ENCODE measurements at places on chromosomes 1 and 21.

DNA sequence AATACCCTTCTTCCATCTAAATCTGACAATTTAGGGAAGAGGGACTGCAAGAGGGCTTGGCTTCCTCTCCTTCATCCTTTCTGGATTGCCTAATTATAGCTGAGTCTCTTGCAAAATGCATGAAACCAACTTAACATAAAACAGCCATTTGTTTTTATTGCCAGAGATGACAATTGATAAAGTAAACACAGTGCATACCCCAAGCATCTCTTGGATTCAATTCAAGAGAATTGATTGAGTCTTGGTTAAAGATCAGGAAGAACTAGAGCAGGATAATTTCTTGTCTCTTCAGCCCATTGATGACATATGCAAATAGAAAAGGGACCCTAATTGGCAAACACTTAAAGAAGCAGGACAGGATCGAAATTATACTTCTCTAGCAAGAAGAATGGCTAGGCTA is 617.1 kb upstream of the PTBP2 start:
- no peak for DNase-seq

DNA sequence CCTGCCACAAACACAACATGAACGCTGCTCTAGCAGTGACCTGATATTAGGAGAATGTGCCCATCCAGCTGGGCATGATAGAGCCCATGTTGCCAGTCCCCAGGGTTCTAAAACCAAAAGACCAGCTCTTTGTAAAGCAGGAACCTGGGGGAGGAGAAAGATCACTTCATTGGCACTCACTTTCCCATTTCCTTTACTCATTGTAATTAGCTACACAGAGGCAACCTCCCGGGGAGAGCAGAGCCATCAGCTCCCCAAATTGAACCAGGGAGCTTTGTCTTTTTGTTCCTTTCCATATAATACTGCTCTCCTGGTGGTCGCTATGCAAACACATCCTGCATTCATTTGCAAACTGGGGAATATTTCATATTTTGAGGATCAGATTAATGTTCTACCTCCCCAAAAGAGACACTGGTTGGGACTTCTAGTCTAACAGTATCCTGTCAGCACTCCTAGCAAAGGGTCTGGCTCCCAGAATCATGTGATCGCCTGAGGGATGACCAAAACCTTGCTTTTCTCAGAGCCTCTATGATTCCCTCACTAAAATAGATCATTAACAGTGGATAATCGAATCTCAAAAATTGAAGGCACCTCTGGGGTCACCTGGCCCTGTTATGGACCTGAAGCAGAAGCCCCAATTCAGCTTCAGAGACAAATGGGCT is 76.7 kb upstream of the CD1D start:
- no peak for DNase-seq

- DNase-seq: no peak
These were observed 332.5 kb downstream of the AMY1C start for GRCh38 chr1:104082221-104082620.

GRCh38 chr1:29309075-29309474 is 72.8 kb downstream of the PTPRU start:
- no peak for DNase-seq

DNA sequence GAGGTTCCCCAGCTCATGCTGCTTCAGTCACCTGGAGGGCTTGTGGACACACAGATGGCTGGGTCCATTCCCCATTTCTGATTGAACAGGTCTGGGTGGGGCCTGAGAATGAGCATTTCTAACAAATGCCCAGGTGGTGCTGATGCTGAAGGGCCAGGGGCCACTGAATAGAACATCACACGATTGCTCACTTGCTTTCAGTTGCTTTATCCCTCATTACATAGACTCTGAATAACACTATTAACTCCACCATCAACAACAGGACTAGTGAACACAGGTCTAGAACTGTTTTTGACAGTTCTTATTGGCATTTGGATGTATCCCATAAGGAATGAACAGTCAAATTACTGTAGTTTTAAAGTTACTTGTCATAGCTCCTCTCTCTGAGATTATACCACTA is 12.1 kb downstream of the TRAPPC10 start:
- DNase-seq: no peak

DNA sequence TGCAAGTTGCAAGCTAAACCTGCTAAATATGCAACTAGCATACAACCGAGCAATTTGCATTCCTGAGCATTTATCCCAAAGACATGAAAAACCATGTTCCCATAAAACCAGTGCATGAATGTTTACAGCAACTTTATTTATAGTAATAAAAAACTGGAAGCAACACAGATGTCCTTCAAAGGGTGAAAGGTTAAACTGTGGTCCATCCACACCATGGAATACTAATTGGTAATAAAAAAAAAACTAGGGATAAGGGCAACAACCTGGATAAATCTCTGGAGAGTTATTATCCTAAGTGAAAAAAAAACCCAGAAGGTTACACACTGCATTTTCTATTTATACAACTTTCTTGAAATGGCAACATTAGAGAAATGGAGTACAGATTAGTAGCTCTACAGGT is 474.1 kb downstream of the SMYD3 start:
- DNase-seq: no peak

DNA sequence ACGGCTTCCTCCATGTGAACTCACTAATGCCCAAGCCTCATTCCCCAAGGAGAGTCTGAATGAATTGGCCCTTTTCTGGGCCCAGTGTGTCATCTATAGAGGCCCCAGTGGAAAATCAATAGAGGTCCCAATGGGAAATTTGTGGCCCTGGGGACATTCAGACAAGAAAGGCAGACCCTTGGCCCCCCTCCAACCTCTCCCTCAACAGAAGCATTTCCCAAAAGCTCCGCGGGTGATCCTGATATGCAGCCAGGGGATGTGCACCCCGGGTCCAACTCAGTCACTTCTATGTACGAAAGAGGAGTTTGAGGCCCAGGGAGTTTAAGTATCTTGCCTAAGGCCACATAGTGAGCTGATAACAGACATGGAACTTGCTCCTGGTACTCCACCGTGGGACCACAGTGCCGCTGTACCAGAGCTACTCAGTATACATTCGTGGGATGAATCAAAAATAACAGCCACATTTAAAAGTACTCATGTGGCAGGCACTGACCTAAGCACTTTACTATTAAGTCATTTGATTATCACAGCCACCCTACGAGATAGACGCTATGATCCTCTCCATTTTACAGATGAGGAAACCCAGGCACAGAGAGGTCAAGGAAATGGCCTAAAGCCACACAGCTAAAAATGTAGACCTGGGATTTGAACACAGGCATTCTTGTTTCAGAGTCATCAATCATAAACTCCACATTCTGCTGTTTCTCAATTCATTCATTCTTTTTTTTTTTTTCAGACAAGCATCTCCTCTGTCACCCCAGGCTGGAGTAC is 8.5 kb downstream of the EPHA2 start:
- no peak for DNase-seq

GRCh38 chr1:2643414-2644077 is 10.7 kb upstream of the MMEL1 start:
- no peak for DNase-seq

GRCh38 chr1:219523411-219523810 is 89.5 kb downstream of the ZC3H11B start:
- DNase-seq: no peak

GRCh38 chr1:218377143-218377660 is 32.1 kb downstream of the TGFB2 start:
- DNase-seq: peak; percentile 91

DNA sequence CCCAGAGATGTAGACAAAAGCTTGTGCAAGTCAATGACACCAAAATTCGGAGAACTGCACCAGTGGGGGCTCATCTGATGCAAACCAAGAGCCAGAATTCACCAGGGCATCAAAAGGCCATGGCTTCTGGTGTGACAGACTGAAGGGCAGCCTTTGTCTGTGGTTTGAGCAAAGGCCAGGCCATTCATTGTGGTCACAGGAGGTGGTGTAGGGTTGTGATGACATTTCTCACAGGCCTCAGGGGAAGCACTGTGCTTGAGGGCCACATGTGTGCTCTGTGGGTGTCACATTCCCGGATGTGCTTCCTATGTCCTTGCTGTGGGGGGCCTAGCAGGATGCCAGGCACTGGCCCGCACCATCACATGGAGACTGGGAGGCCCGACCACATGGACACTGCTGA is 22.5 kb upstream of the KCNE1 start:
- DNase-seq: no peak

DNA sequence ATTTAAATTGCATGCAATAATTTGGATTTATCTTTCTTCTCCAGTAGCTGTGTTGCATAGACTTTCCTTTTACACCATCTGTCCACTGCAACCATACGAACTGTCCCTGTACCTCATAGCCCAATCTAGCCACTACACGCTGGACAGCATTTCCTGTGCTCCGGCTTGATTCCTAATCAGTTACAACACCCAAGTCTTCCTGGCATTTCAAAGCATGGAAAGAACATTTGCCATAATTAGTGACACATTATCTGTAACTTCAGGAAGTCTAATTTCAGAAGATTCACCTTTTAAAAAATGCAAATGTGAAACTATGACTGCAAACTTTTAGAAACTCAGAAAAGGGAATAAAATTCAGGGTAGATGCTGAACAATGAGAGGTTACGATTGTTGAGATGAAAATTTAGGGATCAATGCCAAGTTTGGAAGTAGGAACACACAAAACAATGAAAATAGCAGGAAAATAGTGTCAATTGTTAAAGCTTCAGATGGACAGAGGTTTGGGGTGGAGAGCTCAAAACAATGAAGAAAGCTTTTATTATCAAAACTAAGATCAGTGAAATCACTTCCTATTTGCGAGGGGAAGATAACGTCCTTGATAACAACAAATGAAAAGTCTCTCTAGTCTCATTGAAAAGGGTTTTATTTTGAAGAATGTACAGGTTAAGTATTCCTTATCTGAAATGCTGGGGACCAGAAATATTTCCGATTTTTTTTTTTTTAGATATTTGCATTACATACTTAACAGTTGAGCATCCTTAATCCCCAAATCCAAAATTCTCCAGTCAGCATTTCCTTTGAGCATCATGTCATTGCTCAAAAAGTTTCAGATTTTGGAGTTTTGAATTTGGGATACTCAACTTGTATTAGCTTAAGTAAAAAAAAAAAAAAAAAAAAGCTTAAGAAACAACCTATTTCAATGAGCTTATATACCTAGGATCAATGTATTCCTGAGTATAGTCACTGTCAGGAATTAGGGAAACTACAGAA is 107.3 kb downstream of the FNBP1L start:
- DNase-seq: no peak

GRCh38 chr1:67535474-67535873 is 105.3 kb upstream of the SERBP1 start:
- DNase-seq: no peak

DNA sequence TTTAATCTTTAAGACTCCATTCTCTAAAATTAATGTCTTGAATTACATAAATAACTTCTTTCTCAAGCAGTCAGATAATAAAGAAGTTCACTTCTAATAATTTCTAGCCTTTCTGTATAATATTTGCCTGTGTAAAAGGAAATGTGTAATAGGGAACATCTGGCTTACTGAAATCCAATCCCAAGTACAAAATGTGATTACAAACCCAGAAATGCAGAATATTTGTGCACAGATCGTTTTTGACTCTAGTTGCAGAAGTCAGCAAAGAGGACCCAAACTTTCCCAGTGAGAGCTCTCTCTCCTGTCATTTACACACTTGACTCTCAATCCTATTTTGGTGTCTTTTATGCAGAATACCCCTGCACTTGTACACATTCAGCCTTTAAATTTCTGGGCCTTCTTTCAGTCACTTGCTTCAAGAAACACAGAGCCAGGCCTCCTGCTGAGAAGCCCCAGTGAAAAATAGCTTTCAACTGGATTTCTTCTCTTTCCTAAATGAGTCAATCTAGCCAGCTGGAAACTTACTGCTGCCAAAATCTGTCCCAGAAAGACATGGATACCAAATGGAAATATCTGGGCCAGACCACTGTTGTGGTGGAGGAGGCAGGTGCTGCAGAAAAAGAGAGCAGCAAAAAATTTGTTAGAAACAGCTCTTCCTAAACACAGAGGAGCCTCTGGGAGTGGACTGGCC is 68.5 kb upstream of the ADAM30 start:
- no peak for DNase-seq

DNA sequence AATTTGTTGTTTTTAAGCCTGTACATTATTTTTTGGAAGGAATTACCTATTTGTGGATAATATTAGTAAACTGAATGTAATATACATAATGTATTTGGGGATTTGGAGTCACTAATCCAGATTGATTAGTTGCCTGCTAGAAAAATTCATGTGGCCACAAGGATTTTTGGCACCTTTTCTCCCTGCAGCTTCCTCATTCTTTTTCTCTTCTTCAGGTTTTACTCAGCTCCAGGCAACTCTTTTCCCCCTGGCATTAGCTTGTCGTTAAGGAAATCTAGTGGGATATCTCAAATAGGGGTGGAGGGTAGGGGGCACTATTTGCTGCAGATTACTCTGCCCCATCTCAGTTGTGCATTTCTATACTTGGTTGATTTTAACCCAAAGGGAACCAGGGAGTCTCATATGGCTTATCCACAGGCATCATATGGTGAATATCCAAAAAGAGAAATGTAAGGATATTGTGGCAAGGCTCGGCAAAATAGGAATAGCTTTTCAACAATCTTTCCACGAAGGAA is 203.1 kb downstream of the NFIA start:
- no peak for DNase-seq

DNA sequence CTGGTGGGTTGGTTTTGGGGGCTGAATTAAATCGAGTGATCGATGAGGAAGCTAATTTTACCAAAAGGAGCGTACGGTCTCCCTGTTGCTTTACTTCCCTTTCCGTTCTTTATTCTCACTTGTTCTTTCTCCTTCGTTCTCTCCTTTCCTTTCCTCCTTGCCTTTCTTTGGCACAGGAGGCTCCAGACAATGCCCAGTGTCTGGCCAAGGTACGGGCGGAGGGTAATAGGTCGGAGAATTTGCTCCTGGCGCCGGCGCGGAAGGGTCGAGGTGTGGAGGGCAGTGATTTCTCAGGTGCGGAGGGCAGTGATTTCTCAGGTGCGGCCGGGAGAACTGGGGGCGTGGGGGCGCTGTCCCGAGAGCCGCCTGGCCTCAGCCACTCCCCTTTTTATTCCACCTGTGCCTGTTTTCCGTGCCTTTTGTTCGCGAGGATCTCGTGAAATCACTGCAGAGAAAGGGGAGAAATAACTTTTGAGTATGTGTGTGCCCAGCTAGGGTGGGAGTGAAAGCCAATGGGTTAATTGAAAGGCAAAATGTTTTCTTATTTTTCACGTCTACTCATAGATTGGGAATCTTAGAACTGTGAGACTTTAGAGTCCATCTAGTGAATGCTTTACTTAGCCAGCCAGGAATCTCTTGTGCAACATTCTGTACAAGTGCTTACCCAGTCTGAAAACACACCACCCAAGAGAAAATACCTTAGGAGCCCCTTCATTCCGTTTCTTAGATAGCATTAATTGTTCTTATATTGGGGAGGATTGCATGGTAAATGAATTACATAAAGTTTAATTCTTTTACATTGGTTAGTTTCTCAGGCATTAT is 1.3 kb downstream of the FNBP1L start:
- no peak for DNase-seq

Measured in epithelial cell of prostate (primary cell).